Activated T-cell treated with anti-CD3 and anti-CD28 coated beads, Interleukin-2, amount 50 U/mL, for 48 hours (primary cell): ENCODE measurements at places on chromosomes 7 and 10.

DNA sequence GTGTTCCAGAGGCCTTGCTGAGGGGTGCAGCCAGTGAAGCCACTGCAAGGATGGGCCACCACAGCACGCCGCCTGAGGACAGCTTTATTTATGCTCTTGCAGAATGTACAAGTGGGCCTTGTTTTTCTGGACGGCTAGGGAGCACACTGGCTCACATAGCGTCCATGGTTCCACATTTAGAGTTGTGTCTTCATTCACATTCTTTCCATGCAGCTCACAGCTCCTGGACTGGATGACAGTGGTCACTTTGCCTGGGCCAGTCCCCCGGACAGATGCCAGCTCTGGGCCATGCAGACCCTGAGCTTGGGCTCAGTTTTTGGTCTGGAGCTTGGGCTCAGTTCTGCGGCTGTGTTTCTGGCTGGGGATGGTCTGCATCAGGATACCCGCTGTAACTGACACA lies 2.6 kb upstream of the C10orf71 start:
- DNase-seq = no peak

- peak; percentile 11 for DNase-seq
These were observed 106.5 kb upstream of the INSIG1 start for GRCh38 chr7:155191137-155191536.

DNA sequence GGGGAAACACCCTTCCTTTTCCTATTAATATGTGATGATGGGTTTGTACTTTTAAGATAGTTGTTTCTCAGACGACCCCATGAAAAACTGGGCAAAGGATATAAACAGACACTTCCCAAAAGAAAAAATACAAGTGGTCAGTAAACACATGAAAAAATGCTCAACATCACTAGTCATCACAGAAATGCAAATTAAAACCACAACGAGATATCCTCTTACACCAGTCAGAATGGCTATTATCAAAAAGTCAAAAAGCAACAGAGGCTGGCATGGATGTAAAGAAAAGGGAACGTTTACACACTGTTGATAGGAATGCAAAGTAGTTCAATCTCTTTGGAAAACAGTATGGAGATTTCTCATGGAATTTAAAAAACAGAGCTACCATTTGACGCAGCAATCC lies 111.4 kb upstream of the ZEB1 start:
- no peak for DNase-seq

DNA sequence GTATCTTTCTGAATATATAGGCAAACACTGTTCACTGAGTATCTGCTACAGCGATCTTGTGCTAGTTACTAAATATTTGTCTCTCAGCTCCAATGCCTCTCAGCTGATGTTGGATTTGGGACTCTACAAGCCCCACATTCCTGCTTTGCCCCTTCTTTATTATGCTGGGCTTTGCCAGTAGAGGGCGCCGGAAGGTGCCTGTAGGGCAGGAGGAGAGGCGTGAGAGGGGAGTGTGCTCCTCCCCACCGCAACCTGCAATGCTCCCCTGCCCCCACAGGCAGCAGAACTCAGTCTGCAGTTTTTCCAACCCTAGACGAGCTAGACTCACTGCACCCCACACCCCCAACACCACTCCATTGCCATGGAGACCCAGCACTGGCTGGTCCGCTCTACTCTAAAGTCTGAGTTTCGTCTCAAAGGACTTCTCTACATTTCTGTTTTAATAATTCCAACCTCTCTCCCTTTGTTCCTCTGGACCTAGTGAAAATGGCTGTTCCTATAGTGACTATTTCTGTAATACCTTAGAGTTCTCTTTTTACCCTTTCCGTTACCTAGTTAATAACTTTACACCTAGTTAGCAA lies 337.6 kb downstream of the CCSER2 start:
- DNase-seq = peak; percentile 44

DNA sequence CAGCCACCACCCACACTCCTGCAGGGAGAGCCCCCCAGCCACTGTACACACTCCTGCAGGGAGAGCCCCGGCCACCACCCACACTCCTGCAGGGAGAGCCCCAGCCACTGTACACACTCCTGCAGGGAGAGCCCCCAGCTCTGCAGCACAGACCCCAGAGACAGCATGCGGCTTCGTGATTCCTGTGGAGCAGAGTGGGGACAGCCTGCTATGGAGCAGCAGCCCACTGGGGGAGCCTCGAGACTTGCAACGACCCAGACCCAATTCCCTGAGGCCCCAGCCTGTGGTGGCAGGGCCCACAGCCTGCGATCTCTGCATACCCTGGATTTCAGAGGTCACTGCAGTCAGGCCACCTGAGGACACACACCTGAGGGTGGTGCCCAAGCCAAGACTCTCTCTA lies 523.1 kb downstream of the DNAJB6 start:
- no peak for DNase-seq

GRCh38 chr10:121702351-121703320 lies 104.4 kb upstream of the FGFR2 start:
- DNase-seq = no peak

DNA sequence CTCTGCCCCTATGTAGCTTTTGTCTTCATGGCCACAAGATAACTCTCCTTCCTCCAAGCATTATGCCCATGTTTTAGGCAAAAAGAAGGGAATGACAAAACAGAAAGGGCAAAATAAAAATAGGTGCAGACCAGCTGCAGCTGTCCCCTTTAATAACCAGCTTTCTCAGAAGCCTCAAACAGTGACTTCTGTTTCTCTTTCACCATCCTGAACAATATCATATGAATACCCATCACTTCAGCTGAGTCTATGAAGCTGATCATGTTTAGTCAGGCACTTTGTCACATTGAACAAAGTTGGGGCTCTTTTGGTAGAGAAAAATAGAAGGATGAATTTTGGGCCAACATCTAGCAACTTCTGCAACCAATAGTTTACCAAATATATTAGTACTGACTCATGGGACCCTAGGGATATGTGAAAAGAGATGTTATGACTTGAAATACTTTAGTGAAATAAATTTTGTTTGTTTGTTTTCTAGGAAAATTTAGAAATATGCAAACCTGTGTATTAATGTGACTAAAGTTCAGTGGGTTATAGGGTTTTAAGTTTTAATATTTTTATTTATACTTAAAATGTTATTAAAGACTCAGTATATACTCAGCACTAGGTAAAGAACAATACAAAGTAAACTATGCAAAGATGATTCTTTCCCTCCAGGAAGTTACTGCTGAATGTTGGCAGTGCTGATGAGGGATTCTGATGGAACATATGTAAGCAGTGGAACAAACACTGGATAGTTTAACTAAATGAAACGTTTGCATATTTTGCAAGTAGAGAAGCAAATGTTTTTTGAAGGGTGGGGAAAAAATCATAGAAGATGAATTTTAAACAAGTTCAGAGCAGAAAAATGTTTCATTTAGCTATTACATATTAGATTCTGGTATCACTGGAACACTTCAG lies 133.7 kb downstream of the FOXP2 start:
- no peak for DNase-seq

GRCh38 chr7:143354965-143355364 lies 7.5 kb downstream of the FAM131B start:
- no peak for DNase-seq

GRCh38 chr7:117870448-117871130 lies 2.7 kb downstream of the CTTNBP2 start:
- no peak for DNase-seq

DNA sequence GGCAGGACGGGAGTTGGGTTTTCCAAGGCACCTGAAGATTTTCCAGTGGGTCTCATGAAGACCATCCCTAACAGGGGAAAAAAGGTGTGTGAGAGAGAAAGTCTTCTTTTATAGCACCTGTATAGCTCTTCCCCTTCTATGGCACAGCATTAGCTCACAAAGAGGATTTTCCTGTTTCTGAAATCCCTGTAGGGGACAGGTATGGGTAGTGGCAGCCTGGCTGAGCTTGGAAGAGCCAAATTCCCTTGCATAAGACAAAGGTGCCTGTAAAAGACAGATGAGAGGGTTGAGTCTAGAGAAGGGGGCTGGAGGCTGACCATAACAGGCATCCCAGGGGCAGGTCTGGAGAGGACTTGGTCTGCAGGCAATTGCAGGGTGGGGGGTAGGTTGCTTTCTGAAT lies 63.7 kb downstream of the COL13A1 start:
- no peak for DNase-seq

DNA sequence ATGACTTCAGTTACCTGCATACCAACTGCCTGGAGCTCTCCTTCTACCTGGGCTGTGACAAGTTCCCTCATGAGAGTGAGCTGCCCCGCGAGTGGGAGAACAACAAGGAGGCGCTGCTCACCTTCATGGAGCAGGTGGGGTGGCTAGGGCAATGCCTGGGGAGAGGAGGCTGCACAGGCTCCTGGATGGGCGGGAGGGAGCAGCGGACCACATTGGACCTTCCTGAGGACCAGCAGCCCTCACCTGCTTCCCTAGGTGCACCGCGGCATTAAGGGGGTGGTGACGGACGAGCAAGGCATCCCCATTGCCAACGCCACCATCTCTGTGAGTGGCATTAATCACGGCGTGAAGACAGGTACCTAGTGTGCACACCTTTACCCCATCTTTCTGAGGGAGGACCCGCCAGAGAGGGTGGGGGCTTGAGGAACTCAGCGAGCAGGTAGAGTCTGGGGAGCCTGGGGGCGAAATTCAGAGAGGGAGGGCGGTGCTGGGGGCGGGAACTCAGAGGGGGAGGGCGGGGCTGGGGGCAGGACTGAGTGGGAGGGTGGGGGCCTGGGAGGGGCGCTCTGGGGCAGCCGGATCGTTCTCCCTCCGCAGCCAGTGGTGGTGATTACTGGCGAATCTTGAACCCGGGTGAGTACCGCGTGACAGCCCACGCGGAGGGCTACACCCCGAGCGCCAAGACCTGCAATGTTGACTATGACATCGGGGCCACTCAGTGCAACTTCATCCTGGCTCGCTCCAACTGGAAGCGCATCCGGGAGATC lies 9.0 kb downstream of the AEBP1 start:
- no peak for DNase-seq

- DNase-seq = no peak
These were observed 34.9 kb upstream of the LEP start for GRCh38 chr7:128206017-128206746.

GRCh38 chr10:30215623-30216022 lies 133.5 kb downstream of the MTPAP start:
- DNase-seq = no peak

GRCh38 chr10:125037145-125037877 lies 95.4 kb downstream of the ZRANB1 start:
- DNase-seq = no peak

- DNase-seq = no peak
These were observed 72.1 kb downstream of the GRB10 start for GRCh38 chr7:50710441-50711154.

DNA sequence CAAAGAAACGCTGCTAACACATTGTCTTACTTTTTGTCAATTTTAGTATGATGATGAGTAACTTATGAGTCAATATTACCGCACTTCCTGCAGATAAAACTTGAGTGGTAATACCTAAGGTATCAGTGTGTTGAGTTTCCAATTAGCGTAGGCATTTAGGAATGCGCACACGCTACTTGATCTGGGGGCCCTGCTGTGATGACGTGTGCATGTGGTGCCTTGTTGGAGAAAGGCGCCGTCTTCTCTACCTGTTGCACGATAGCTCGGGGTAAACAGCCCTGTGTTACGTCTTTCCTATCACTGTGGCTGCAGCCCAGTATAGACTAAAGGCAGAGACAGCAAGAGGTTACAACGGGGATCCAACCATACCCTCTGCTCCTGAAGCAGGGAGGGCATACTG lies 476.8 kb upstream of the ADARB2 start:
- DNase-seq = no peak

GRCh38 chr10:94018107-94018506 lies 24.4 kb downstream of the PLCE1 start:
- no peak for DNase-seq

GRCh38 chr7:36182854-36183604 lies 30.0 kb downstream of the EEPD1 start:
- DNase-seq = no peak

GRCh38 chr10:128518000-128518399 lies 391.8 kb upstream of the MKI67 start:
- DNase-seq = no peak

DNA sequence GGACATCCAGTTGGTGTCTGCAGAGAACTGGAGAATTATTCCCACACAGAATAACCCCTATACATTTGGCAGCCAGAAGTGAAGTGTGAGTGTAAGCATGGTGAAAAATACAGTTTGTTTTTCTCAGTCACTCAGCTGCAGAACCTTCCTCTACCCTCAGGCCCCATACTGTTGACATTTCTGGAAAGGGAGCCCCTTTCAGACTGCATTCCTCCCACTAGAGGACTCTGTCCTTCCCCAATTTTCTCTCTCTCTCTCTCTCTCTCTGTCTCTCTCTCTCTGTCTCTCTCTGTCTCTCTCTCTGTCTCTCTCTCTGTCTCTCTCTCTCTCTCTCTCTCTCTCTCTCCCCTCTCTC lies 86.8 kb upstream of the STEAP1B start:
- no peak for DNase-seq

DNA sequence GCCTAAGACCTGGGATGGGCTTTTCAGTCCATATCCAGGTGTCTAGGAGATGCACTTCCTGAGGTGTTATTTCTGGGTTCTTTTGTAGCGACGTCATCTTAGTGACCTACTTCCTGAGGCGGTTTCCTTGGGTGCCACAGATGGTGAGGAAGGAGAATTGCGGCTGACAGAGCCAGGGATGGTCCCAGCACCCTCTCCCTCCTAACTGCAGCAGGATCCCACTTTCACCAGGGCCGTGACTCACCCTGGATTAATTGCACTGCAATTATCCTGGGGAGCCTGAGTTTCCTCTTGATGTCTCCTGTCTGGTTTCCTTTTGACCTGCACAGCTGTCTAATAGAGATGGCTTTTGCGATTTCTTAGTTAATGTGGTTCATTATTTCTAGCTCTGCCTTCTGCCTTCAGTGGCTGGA lies 271.7 kb downstream of the TCF7L2 start:
- DNase-seq = no peak

DNA sequence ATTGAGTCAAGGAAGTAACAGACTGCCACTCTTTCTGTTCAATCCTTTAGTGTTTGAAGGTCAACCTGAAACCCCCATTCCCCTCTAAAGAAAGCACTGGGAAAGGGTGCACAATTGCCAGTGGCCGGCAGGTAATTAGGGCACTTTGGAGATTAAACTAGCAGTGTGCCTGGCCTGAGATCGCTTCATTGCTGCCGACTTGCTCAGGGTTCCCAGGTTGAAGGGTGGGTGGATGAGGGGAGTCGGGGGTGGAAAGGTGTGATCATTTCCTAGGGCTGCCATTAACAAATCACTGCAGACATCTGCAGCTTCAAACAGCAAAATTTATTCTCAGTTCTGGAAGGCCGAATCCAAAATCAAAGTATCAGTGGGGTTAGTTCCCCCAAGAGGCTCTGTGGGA lies 16.3 kb upstream of the BTBD16 start:
- DNase-seq = no peak
